ENCODE measurements at places on chromosomes 12 and 14.

GRCh38 chr12:76018111-76018510 is 13.5 kb downstream of the PHLDA1 start:
- no peak for DNase-seq

- no peak for DNase-seq
Observed at GRCh38 chr14:76488551-76488950, 112.6 kb downstream of the ESRRB start.

- DNase-seq: no peak
Observed at GRCh38 chr14:55031190-55031589, 4.2 kb downstream of the SOCS4 start.

DNA sequence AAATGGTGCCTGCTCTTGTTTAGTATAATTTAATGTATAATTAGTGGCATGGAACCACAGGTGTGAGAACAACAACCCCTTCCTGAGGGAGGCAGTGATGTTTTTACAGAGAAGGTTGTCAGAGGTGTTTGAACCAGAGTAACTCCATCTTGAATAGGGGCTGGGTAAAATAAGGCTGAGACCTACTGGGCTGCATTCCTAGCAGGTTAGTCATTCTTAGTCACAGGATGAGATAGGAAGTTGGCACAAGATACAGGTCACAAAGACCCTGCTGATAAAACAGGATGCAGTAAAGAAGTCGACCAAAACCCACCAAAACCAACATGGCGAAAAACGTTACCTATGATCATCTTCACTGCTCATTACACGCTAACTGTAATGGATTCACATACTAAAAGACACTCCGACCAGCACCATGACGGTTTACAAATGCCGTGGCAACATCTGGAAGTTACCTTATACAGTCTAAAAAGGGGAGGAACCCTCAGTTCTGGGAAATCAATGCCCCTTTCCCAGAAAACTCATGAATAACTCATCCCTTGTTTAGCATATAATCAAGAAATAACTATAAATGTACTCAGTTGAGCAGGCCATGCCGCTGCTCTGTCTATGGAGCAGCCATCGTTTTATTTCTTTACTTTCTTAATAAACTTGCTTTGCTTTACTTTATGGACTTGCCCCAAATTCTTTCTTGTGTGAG is 47.8 kb upstream of the LTA4H start:
- no peak for DNase-seq

DNA sequence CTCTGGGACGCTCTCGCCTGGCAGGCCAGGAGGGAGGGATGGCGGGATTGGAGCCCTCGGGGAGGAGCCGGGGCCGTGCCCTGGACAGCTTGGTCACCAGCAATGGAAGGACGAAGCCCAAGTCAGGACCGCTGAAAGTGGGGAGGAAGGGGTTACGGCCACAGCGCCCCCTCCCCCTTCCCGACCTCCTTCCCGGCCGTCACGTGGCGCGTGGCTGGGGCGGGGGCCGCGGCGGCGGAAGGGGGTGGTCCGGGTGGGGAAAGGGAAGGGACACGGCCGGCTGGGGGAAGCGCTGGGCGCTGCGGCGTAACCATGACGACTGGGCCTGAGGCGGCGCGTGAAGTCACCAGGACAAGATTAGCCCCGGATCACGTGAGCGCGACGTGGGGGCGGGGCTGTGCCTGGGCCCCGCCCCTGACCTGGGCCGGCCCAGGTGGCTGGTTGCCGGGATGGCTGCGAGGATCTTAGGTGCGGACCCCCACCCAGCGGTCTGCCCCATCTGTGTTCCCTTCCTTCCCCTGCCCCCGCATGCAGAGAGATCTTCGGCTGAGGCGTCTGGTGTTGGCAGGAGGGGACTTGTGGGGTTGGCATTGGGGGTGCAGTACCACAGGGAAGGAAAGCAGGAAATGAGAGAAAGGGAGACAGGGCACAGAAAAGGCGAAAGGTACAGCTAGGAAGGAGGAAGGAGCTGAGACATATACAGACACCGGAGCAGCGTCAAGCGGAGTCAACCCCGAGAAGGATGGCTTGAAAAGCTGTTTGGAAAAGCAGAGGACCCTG is 6.2 kb downstream of the MAP3K12 start:
- DNase-seq: no peak

DNA sequence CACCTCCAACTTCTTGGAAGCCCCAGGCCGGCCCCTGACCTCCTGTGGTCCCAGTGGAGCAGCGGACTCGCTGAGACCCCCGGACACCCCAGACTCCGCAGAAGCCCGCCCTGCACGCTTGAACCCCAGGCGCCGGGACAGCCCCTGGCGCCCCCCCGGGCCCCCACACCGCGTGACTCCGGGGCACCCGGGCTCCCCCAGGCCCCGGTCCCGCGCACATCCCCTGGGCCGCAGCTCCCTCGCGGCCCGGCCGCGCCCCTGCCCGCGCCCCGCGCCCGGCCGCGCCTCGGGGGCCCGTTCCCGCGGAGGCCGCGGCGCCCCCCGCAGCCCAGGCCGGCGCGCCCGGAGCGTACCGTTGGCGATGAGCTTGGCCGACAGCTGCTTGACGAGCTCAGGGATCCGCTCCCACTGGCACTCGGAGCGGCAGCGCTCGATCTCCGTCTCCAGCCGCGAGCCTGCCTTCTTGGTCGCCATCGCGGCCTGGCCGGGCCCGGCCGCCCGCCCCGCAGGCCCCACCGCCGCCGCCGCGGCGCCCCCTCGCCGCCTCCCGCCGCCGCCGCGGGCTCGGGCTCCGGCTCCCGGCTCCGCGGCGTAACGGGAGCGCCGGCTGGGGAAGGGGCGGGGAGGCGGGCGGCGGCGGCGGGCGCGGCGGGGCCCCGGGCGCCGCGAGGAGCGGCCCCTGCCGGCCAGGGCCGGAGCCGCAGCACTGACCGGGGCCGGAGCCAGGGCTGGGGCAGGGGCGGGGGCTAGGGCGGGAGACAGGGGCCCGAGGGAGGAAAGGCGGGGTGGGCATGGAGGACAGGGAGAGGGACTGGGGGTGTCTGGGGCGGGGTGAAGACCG is at the start of gene TTC7B:
TTC7B (minus strand) TSS at position 609 of the 841 bp plus-strand sequence; CDS start at position 474, 135 bp downstream.
- DNase-seq: no peak

- DNase-seq: no peak
Observed at GRCh38 chr12:120224304-120225199, 23.6 kb upstream of the RPLP0 start.

DNA sequence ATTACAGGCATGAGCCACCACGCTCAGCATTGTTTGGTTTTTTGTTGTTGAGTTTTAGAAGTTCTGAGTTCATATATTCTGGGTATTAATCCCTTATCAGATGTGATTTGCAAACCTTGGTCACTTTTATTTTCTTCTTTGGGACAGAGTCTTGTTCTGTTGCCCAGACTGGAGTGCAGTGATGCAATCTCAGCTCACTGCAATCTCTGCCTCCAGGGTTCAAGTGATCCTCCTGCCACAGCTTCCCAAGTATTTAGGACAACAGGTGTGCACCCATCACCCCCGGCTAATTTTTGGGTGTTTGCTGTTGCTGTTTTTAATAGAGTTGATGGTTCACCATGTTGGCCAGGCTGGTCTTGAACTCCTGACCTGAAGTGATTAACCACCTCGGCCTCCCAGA is 11.8 kb downstream of the USP30 start:
- no peak for DNase-seq

GRCh38 chr12:51383269-51383905 is 7.8 kb downstream of the GALNT6 start:
- DNase-seq: no peak

DNA sequence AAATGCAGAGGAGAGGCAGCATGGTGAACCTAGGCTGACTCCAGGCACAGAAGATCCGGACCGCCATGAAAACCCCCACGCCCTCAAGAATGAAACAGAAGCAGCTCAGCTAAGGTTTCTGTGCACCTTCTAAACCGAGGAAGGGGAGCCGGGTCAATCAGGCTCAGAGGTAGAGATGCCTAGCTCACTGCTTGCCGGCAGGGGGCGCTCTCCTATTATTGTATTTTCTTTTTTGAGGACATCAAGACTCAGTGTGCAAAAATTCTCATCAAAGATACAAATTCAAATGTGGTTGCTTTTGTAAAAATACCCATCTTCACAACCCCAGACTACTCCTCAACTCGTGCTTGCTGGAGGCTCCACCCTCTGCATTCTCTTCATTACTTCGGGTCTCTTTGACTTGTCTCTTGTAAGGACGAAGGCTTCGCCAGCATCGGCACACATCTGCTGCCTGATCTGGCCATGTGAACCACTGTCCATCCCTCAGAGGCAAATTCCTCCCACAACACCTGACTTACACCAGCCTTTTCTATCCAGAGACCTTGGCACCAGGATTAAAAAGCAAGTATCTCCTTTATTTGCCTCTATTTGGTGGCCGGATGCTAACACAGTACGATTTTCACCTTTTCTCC is 33.4 kb upstream of the RNASE3 start:
- peak; percentile 24 for DNase-seq

DNA sequence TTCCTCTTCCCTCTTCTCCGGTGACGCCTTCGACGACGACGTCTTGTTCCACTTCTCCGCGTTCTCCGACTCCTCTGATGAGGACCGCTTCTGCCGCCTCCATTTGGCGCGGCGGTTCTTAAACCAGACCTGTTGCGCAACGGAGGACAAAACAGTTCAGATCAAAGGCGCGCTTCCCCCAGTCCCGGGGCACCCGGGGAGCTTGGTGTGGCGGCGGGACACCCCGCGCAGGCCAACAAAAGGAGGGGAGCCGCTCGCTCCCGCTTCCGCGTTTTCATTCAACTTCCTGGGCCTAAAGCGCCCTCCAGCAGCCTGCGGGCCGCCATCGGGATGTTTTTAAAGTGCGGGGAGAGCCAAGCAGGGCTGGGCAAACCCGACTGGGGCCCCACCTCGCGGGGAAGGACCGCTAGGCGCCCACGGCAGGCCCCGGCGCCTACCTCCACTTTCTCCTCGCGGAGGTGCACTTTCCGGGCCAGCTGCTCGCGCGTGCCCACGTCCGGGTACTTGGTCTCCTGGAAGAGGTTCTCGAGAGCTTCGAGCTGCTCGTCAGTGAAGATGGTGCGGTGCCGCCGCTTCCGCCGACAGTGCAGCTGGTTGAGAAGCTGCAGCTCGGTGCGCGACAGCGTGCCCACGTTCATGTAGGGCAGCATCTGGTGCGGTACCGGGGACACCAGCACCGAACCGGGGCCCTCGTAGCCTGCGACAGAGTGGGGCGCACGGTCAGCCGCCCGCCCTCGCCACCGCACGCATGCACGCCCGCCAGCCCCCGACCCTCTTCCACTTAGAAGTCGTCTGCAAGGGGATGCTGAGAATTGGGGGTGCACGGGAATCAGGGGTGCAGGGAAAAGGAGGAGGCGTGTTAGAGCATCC is 1.2 kb downstream of the GSC start:
- DNase-seq: no peak

DNA sequence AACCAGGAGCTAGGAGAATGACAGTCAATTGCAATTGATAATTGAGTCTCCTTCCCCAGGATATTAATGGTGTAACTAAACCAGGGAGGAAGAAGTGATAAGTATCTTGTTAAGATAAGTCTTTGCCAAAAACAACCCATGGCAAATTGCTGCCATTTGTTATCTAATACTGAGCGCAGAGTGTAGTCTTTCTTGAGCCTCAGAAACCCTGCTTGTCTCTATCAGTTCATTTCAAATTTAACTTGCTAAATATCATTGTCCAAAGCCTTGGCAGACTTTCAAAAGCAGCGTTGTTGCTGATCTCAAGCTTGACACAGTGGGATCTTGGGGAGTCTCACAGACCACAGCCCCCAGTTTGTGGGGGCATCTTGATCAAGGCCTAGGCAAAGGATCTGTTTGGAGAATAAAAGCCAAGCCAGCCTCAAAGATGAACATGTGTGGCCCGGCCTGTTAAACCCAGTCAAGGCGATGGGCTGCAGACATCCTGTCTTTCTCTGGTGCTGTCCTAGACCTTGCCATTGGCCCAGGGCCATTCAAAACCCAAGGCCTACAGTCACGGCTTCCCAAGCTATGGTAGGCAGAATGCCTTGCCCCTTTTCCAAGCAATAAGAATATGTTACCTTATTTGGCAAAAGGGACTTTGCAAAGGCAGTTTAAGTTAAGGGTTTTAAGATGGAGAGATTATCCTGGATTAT is 164.2 kb downstream of the CHST11 start:
- DNase-seq: no peak

Data from SK-N-MC (cell line).